Naive thymus-derived CD8-positive, alpha-beta T cell (primary cell): ENCODE measurements at places on chromosomes 2 and 18.

- DNase-seq = no peak
These were observed 143.6 kb downstream of the PID1 start for GRCh38 chr2:229127471-229127870.

DNA sequence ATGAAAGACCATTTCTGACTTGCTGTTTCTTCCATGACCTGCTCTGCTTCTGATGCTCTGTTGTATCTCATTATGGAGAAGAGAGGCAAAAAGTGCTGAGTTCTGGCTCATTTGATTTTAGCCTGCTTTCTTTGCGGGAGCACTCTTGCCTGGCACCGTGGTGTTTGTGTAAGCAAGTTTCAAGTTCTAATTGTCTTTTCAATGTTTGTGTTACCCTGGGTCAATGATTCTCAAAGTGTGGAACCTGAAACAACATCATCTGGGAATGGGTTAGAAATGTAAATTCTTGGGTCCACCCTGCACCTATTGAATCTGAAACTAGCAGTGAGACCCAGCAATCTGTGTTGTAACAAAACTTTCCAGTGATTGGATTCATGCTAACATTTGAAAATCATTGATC is 85.5 kb upstream of the STON1 start:
- DNase-seq = no peak

- DNase-seq = no peak
These were observed 111.9 kb upstream of the SYT4 start for GRCh38 chr18:43389163-43389562.

- DNase-seq = no peak
These were observed 150.1 kb upstream of the RIOK3 start for GRCh38 chr18:23302851-23303527.

- DNase-seq = no peak
These were observed 59.6 kb downstream of the FASTKD2 start for GRCh38 chr2:206824993-206825392.

- DNase-seq = no peak
These were observed 145.4 kb upstream of the PGAP1 start for GRCh38 chr2:197071790-197072436.

DNA sequence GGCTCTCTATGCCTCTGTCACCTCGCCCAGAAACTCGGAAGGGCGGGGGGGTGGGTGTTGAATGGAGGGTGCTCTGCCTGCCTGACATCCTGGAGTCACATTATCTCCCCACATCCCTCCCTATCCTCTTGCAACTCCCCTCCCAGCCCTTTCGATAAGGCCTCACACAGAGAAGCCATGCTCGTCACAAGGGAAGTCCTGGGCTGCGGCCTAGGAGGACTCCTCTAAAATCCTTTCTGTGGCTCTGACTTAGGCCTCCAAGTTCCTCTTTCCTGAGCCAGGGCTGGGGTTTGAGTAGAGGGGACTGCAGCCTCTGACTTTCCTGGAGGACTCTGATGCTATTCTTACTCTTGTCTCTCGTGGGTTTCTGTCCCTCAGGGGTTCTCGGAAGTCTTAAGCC is 75.0 kb upstream of the PKDCC start:
- DNase-seq = no peak

- no peak for DNase-seq
These were observed 33.2 kb downstream of the RALBP1 start for GRCh38 chr18:9508446-9509025.

DNA sequence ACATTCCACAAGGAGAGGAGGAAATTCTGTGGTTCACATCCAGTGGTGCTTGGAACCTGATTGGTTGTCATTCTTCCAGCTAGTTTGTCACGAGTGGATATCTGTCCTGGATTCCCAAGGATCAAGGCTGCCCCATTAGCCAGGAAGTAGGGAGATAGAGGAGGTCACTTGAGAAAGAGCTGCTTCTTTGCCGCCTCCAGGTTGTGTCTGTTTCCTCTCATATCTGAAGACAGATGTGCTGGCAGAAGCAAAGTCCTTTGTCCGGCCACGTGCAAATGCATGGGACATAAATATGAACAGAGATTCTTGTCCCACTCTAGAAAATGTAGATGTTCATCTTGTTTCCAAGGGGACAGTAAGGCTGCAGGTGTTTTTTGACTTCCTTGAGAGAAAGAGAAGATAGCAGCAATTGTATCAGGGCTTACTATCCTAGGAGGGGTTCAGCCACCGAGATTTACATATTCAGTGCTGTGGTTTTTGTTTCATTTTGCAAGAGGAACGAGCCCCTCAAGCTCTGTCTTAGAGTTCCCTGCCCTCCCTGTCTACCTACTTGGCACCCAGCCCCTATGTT is 174.4 kb downstream of the RPIA start:
- DNase-seq = no peak

GRCh38 chr2:3265981-3266924 is 111.4 kb downstream of the EIPR1 start:
- DNase-seq = no peak

DNA sequence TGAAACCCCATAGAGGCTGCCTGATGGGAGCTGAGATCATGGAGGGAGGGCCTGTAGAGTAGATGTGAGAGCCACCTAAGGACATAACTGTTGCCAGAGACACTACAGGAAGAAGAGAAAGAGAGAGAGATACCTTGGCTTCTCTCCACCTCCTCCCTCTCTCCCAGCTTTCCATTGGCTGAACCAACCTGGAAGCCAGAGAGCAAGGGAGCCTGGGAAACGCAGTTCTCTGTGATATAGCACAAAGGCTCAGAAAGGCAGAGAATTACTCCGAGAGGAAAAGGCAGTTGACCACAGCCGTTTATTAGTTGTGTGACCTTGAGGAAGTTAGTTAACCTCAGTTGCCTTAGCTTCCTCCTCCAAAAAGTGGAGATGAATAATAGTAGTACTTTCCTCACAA is 37.7 kb upstream of the MAT2A start:
- DNase-seq = no peak

DNA sequence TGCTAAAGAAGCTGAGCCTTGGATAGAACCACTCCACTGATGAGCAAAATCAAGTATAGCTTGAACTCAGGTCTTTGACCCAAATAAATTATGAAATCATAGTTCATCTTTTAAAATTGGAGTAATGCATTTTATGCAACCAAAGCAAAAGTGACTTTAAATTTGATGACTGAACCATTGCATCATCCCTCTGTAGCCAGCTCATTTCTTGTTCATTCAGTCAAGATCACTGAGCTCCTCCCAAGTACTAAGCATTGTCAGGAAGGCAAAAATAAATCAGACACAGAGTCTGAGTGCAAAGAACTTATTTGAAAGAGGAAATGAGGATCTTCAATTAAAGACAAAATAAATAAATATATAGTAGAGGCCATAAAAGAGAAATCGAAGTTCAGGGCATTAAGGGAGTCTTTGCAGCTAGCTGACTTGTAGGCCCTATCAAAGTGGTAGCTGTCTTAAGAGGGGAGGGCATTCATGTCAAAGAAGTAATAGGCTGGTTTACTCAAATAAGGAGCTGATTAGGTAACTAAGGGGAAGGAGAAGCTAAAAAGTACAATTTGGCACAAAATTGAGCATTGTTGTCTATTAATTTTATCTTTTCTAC is 411.8 kb downstream of the MTX2 start:
- DNase-seq = no peak

GRCh38 chr2:151518802-151519201 is 109.1 kb downstream of the RIF1 start:
- DNase-seq = no peak

- no peak for DNase-seq
These were observed 8.4 kb upstream of the IKZF2 start for GRCh38 chr2:213159768-213160167.

- DNase-seq = no peak
These were observed 81.1 kb downstream of the LONRF2 start for GRCh38 chr2:100241236-100241635.

- DNase-seq = no peak
These were observed 275 bp downstream of the HOXD8 start for GRCh38 chr2:176129813-176130146.

DNA sequence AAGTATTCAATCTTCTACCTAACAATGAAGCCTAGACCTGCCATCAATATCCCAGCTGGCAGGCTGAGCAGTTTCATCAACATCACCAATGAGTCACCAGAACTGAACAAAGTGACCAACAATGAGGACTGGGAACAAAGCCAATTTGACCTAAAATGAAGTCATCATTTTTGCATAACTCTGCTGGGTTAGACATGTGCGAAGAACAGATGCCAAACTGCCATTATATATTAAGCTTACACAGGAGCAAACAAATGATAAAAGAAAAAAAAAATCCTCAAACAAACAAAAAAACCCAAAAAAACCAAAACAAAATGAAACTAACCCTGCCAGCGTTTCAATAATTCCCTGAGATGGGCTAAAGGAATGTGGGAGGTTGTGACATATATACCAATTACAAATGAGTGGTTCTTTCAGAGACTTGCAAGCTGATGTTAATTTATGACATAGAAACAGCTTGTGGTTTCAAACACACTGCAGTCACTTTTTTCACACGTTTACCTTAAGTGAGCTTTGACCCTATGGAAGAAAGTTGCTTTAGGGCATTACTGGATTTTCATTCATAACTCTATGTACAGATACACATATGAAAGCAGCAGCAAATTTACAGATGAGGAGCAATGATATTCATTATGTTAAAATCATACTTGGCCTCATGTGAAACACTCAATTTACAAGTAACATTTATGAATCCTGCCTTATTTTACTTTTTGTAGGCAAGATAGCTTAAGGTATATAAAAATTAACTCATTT is 56.9 kb upstream of the CCDC141 start:
- no peak for DNase-seq

GRCh38 chr18:45449418-45450227 is 165.7 kb upstream of the SLC14A2 start:
- DNase-seq = no peak

- no peak for DNase-seq
These were observed 157.9 kb downstream of the PXDN start for GRCh38 chr2:1586251-1586922.

- no peak for DNase-seq
These were observed 4.9 kb downstream of the IRS1 start for GRCh38 chr2:226794751-226795171.

GRCh38 chr2:75065402-75066008 is 107.1 kb downstream of the POLE4 start:
- no peak for DNase-seq

DNA sequence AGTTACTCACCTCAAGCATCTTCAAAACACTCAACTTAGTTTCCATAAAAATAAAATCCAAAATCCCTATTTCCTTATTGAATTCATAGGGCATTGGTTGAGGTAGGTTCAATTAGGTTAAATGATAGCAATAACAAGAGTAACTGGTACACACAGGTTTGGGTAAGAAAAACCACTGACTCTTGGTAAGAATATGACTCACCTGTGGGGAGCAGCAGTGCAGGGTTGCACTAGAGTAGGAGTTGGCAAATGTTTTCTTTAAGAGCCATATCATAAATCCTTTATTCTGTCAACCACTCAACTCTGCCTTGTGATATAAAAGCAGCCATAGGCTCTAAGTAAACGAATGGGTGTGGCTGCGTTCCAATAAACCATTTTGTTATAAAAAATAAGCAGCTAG is 71.4 kb upstream of the CDH20 start:
- DNase-seq = no peak

DNA sequence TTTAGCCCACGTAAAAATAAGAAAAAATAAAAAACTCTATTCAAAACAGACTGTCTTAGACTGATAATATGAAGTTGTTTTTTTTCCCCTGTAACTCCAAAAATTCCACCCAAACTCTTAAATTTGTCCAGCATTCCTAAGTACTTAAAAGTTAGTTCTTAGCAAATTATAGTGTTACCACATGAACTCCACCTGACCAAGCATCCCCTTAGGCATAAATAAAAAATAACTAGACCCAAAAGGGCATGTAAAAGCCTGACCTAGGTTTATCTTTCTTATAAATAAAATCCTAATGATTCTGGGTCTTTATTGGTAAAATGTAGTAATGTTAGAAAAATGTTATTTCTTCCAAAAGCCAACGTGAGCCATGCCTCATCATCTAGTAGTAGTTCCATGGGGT is 54.3 kb downstream of the TTC21B start:
- DNase-seq = no peak

GRCh38 chr2:136932700-136933099 is 167.4 kb downstream of the THSD7B start:
- DNase-seq = no peak

- no peak for DNase-seq
These were observed 20.8 kb downstream of the IMMT start for GRCh38 chr2:86174445-86174844.

GRCh38 chr18:57901825-57902589 is 98.9 kb upstream of the ATP8B1 start:
- DNase-seq = no peak

GRCh38 chr2:24881158-24881557 is 38.9 kb downstream of the ADCY3 start:
- no peak for DNase-seq

DNA sequence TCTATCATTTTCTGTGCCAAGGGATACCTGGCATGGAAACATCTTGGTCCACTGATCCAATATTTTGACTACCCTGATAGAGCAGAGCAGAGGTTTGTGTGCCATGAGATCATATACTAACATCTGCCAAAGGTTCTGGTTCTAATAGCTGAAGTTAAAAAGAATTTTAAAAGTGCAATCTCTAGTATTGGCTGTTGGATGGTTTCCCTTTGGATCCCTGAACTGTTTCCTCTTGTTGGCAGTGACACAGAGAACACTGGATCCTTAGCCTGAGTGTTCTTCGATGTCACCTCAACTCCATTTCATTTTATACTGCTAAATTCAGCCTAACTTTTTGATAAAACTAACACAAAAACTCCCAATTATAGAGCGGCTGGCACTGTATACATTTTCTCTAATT is 169.3 kb upstream of the FBXO11 start:
- DNase-seq = no peak

DNA sequence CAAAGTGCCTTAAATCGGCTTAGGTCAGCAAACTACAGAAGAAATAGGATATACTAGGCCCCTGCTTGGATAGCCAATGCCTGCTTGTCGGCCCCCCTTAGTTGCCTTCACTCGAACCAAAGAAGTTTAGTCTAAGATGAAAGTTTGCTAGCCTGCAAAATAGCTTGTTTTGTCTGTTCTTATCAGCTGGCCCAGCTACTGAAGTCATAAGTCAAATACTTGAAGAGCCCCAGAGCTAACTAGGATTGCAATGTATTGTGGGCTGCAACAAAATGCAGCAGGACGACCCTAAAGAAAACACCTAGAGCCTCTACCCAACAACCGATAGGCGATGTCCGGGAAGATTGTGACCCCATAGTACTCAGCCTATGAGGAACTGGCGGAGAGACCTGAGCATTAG is 183.5 kb upstream of the HS6ST1 start:
- DNase-seq = no peak

- DNase-seq = no peak
These were observed 4.3 kb upstream of the PLCL1 start for GRCh38 chr2:197800091-197800490.

GRCh38 chr2:126368758-126369157 is 287.2 kb upstream of the GYPC start:
- DNase-seq = no peak

- DNase-seq = no peak
These were observed 29.9 kb downstream of the PELI1 start for GRCh38 chr2:64114063-64114911.

GRCh38 chr2:178485356-178485755 is 5.1 kb downstream of the PLEKHA3 start:
- DNase-seq = no peak

- DNase-seq = no peak
These were observed 1730.8 kb upstream of the CELF4 start for GRCh38 chr18:39296293-39296888.

GRCh38 chr2:180046776-180047175 is 39.7 kb upstream of the CWC22 start:
- DNase-seq = no peak

GRCh38 chr2:148303161-148303560 is 282.3 kb downstream of the MBD5 start:
- DNase-seq = no peak
